Mammary epithelial cell (primary cell): ENCODE measurements at places on chromosomes 13 and 19. TPM values are rescaled to one million over a fixed set of nuclear protein-coding genes. Genes with fewer than 3 reads are reported as not detected.

Gene MCEMP1
- total RNA-seq, result not detected in 2 replicates

Gene LGALS7B
- total RNA-seq, result 210 TPM

Gene LILRA1
- total RNA-seq, result not detected

Gene FAAP24
- total RNA-seq, result 3.2 and 6.4 TPM in 2 replicates

Gene RNF113B
- total RNA-seq, result not detected in 2 replicates

Gene CDX2
- not detected for total RNA-seq

Gene CGB7
- 5.1 and 8.0 TPM in 2 replicates for total RNA-seq

Gene KATNAL1
- total RNA-seq, result 21.7 TPM

Gene ACP4
- total RNA-seq, result not detected

Gene CERS1
- total RNA-seq, result 0.33 TPM

Gene ERICH6B
- not detected for total RNA-seq

Gene ZNF582
- total RNA-seq, result 2.4 and 2.8 TPM in 2 replicates

Gene FARP1
- total RNA-seq, result 27.5 TPM

Gene NCAN
- not detected for total RNA-seq

Gene LRG1
- total RNA-seq, result not detected

Gene SIGLECL1
- not detected in 2 replicates for total RNA-seq

Gene FEM1A
- 12.8 and 13.5 TPM in 2 replicates for total RNA-seq

Gene STOML3
- total RNA-seq, result not detected in 2 replicates

Gene ZIC5
- not detected for total RNA-seq

Gene PCP2
- total RNA-seq, result 0.66 TPM in 1 of 2 replicates, not detected in the other

Gene ZNF99
- under 0.01 TPM for total RNA-seq

Gene SULT2B1
- total RNA-seq, result 0.43 and 1.8 TPM in 2 replicates

Gene ATP11A
- total RNA-seq, result 23.5 and 36.9 TPM in 2 replicates

Gene THSD8
- total RNA-seq, result not detected
